Stimulated activated CD4-positive, alpha-beta T cell treated with anti-CD3 and anti-CD28 coated beads, Interleukin-1b, Interleukin-23, amount 100 ng/mL, for 1 hour (primary cell): ENCODE measurements at places on chromosomes 2 and 18.
A peak's percentile ranks its signal among the peaks of the same experiment; 100 is the strongest.

DNA sequence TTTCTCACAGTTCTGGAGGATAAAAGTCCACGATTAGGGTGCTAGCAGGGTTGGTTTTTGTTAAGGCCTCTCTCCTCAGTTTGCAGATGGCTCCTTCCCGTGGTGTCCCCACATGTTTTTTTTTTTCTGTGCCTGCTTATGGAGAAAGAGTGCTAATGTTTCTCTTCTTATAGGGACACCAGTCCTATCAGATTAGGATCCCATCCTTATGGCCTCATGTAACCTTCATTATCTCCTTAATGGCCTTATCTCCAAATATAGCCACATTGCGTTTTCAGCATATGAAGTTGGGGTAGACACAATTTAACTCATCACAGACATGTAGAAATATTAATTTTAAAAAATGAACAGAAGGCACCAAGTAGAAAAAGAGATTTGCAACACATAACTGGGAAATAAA, 755.7 kb upstream of the CELF4 start:
- DNase-seq = no peak

- DNase-seq = no peak
Observed at GRCh38 chr2:14451312-14451711, 181.2 kb upstream of the LRATD1 start.

DNA sequence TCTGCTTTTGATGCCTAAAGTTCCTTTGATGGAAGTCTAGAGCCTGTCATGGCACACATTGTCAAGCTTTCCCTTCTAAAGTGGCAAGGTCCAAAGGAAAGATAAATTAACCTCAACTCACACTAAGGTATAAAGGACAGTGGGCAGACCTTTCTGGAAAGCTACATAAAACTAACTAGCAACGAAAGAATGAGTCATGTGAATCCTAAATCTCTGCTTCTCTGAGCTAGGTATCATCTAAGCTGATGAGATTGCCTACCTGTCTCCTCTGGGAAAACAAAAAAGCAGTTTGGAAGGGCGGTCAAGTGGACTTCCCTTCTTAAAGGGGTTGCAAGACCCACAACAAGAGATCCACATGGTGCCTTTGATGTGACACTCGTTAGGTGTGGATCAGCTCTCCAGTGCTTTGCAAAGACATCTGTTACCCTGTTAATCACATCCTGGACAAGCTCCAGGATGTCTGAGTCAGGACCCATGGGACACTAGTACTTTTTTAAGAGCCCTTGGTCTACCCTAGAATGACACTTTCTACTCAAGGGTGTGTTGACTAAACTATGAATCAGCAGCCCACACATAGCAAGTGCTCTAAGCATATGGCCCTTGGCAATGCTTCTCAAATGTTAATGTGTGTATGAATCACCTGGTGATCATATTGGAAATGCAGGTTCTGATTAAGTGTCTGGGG, 173.5 kb downstream of the ALK start:
- DNase-seq = no peak

DNA sequence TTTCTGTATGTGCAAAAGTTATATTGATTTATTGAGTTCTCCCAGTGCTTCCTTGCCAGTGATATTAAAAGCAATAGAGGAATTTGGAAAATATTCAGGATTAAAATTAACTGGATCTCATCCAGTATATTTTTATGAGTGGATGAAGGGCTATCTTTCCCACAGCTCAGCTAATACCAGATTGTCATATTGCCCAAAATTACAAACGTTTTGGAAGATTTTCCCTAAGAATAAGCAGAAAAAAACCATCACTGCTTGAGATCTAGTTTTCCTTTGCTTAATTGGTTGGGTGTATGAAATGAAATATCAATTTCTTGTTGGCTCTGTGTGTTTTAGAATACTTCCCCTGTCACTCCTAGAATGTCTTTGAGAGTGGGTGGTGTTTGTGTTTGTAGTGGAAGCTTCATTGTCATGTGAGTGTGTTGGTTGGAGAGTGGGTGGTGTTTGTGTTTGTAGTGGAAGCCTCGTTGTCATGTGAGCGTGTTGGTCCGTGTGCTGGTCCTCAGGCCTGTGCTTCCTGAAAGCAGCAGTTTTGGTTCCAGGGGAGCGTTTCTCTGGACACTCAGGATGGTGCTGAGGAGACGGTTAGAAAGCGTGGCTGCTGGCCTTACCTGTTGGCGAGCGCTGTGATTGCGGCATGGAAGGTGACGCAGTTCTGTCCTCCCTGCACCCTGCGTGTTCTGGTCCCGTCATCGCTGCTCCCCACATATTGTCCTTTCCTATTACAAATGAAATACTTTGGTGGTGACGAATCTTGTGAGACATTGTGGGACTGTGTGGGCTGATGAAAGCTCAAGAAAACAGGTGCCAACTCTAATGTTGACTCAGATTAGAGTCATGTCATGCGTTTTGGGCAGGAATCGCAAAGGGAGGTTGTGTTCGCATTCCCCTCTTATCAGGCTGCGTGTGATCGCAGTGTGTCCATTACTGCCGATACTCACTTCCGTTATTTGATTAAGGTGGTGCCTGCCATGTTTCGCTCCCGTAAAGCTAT, 12.4 kb downstream of the ASB1 start:
- peak; percentile 26 for DNase-seq

- no peak for DNase-seq
Observed at GRCh38 chr2:13114391-13114790, 397.7 kb downstream of the TRIB2 start.

- DNase-seq = no peak
Observed at GRCh38 chr2:127389778-127390435, 2.1 kb upstream of the MAP3K2 start.

GRCh38 chr18:71209944-71210343, 921.1 kb downstream of the SOCS6 start:
- no peak for DNase-seq
